ENCODE measurements at places on chromosomes 5 and 9. TPM values are rescaled to one million over a fixed set of nuclear protein-coding genes. Genes with fewer than 3 reads are reported as not detected.

The INSL4 gene
- not detected for total RNA-seq

The GABRP gene
- total RNA-seq = not detected

The HRH2 gene
- total RNA-seq = not detected

The RHOBTB3 gene
- total RNA-seq = 172 TPM

The SPINK14 gene
- not detected for total RNA-seq

The GADD45G gene
- not detected for total RNA-seq

The BSPRY gene
- total RNA-seq = not detected

The PCDHA8 gene
- 0.15 TPM for total RNA-seq

The CDKN2B gene
- total RNA-seq = 42.2 TPM

The OCLN gene
- total RNA-seq = 1.0 TPM

The CCNO gene
- not detected for total RNA-seq

The CNTFR gene
- 0.44 TPM for total RNA-seq

The GCNT4 gene
- 2.3 TPM for total RNA-seq

The INVS gene
- 34.2 TPM for total RNA-seq

The EQTN gene
- total RNA-seq = not detected

The BTNL9 gene
- not detected for total RNA-seq

The NTNG2 gene
- 2.0 TPM for total RNA-seq

The CYSRT1 gene
- total RNA-seq = 0.44 TPM

The HAPLN1 gene
- total RNA-seq = 4.6 TPM

The ADAMTSL1 gene
- total RNA-seq = 93.5 TPM

Measured in smooth muscle cell of trachea (primary cell).